ENCODE measurements at places on chromosomes 3 and 15.

- no peak for DNase-seq
Observed at GRCh38 chr3:155070932-155071387, 9.2 kb upstream of the MME start.

DNA sequence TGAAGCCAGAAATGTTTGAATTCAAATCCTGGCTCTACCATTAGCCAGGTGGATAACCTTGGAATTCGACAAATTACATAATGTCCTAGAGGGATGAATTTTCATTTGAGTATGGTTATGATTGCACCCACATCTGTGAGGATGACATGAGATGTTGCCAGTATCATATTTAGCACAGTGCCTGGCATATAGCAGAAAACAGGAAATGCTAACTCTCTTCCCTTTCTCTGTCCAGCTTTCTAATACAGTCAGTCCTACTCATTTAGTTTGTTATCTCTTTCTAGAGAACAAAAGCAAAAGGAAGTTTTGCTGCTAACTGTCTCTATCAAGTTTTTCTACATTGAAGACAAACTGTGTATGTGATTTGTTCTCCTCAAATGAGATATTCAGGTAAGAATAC, 231.7 kb downstream of the CPNE4 start:
- no peak for DNase-seq

DNA sequence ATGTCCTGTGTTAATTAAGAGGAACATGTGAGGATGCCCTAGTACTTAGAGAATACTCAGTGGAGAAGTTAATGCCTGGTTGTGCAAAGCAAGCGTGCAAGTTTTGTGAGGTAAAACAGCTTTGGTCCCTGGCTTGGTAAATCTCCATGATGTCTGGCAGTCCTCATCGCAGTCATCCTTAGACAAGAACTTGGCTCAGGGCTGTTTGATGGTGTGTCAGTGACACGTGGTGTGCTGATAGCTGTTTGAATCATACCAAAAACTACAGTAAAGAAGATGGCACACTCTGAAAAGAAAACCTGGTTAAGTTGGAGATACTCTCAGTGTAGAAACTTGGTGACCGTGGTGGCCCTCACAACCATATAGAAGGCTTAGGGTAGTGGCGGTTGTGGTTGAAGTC, 361.7 kb downstream of the FEZF2 start:
- no peak for DNase-seq

DNA sequence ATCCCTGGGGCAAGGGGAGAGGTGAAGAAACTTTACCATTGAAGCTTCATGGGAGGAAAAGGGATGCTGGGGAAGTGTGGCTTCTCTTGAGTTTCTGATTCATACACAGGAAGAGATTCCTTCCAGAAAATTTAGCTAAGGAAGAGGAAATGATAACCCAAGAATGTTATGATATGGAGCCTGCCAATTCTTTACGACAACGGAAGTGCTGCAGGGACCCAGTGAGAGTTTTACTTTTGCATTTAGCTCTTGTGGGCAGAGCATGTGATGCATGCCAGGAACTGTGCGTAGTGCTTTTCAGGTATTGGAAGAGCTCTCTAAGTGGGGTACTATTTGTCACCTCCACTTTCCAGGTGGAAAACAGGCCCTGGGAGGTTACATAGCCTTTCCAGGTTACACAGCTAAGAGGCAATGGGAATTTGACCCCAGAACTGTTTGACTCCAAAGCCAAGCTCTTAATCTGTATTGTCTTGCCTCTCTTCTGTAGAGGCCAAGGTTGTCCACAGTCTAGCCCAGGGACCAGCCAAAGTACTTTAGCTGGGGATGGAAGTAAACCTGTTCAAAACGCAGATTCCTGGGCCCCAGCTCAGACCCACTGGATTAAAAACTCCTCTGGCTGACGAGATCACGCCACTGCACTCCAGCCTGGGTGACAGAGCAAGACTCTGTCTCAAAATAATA, 23.0 kb downstream of the CMTM7 start:
- DNase-seq = no peak

- peak; percentile 20 for DNase-seq
Observed at GRCh38 chr3:9809615-9810432, at the start of gene TTLL3. Gene TTLL3 (plus strand): TSS chr3:9810262. CDS start chr3:9810662, 400 bp downstream.

GRCh38 chr15:89149501-89150101, 61.3 kb downstream of the ABHD2 start:
- DNase-seq = no peak
